Stimulated activated CD4-positive, alpha-beta T cell treated with anti-CD3 and anti-CD28 coated beads, Interleukin-2, amount 100 ng/mL, for 24 hours (primary cell): ENCODE measurements at places on chromosomes 3 and 15.

DNA sequence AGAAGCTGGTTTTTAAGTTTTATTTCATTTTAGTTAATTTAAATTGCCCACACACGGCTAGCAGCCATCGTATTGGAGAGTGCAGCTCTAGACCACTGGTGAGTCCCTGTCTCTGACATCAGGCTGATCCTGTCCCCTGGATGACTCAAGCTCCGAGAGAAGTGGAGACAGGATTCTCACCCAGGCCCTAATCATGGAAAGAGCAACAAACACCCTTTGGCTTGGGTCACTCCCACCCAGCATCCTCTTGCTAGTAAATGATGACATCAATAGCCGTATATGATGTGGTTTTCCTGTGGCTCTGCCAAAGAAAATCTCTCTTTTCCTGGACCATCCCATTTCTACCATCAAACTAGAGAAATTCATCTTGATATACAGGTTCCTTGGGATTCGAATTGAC, 182.2 kb downstream of the NTRK3 start:
- DNase-seq, result no peak

GRCh38 chr15:60993008-60993407, 236.1 kb downstream of the RORA start:
- no peak for DNase-seq

DNA sequence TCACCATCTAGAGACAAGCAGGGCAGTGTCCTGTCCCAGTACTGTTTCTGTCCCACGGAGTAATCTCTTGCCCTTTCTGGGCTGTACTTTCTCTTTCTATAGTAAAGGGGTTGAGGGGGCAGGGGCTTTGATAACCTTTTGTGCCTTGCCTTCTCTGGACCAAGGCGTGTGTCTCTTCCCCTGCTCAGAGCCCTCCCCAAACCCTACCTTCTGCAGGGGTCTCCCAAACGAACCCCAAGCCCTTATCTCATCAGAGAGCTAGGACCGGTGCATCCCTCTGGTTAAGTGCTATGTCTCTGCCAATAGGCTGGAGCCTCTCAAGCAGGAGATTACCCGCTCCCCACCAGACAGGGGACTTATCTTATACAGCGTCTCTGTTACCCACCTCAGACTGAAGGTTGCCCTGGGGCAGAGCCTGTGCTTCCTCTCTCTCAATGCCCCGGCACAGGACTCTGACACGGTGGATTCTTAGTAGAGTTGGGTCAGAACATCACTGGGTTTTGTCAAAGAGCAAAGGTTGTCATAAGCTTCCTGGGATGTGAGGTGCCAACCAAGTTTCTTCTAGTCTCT, 2.9 kb downstream of the PLEKHO2 start:
- peak; percentile 24 for DNase-seq

- DNase-seq, result no peak
Observed at GRCh38 chr3:141933421-141934300, 57.2 kb downstream of the ATP1B3 start.

DNA sequence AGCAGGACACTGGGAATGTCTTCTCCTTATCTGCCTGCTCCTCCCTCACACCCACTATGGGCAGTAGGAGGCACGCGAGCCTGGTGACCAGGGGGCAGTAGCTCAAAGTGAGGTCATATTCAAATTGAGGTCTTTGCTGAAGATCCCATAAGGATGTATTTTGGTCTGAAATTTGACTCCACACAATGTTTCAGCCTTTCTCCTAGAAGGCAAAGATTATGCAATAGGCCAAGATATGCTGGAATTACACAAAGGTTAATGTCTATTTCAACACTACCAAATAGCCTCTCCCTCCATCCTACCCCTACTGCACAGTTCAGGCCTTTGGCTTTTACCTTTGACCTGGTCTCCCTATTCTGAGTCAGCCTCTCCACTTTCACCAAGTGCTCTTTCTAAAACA, 203.0 kb downstream of the TIGIT start:
- no peak for DNase-seq
